ENCODE measurements at places on chromosomes 7 and 10.
A peak's percentile ranks its signal among the peaks of the same experiment; 100 is the strongest.

GRCh38 chr7:151724250-151724915, 152.5 kb downstream of the PRKAG2 start:
- no peak for DNase-seq

- no peak for DNase-seq
Observed at GRCh38 chr7:101575721-101576120, 53.4 kb downstream of the MYL10 start.

GRCh38 chr7:147771344-147771743, 819.2 kb upstream of the C7orf33 start:
- no peak for DNase-seq

DNA sequence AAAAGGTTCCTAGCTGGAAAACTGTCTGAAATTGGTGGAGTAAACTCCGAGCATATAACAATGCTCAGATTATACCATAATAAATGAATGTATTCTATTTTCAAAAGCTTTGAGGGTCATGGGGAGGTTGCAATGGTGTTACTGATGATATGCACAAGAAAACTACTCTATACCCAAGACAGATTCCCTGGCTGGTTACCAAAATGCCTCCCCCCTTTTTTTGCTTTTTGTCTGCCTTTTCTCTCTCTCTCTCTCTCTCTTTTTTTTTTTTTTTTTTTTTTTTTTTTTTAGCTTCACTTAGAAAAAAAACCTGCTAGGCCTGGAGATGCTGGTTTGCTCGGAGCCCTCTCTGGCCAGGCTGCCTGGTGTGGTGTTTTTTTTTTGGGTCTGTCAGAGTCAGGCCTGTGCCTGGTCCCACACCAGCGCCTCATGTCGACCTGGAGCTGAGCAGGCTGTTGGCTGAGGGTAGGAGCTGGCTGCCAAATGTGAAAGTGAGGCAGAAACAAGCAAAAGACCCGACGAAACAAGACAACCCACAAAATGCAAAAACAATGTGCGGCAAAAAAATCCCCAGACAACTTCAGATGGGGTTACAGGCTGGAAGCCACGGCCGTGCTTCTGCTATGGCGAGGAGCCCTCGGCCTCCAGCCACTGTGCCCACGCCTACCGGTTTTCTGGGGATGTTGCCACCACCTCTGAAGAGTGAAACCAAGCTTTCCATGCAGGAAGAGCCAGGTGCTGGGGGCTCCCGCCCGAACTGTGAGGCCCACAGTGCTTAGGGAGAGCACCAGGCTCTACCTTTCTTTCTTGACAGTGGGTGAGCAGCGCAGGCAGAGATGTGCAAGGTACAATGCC, 59.9 kb upstream of the EFCAB10 start:
- no peak for DNase-seq

DNA sequence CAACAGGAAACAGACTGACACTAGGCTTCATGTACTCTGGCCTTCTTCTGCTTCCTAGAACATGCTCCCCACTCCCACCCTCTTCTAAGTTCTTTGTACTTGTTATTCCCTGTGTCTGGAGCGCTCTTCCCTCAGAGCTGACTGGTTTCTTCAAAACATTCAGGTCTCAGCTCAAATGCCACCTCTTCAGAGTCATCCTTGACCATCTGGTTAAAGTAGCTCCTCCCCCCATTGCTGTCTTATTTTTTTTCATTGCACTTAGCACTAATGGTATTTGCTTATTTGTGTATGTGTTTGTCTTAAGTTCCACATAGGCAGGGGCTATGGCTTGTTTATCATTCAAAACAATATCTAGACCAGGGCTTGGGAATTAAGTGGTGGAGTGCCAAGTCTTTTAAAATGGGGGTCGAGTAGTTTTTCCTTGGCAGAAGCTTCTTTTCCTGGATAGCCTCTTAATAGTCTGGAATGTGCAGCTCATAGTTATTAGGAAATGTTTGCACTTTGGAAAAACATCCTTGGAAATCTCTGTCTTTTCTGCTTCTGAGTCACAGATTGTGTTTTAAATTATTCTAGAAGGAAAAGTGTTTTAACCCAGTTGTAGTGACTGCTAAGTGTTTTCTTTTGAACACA, 60.0 kb downstream of the RALA start:
- peak; percentile 25 for DNase-seq

DNA sequence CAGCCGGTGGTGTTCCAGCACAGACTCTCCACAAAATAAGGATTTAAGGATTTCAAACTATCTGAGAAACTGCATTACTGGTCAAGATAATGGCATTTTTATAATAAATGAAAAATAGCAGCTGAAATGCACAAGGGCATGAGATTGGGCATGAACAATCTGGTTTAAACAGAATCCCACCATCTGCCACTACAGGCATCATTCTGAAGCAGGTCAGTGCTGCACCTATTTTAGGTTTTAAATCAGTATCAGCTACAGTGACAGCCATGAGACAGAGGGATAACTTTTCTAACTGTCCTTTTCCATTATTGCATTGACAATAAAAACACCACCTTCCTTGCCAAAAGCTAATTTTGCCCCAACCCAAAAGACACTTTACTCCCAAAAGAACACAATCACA, 186.8 kb downstream of the ETV1 start:
- no peak for DNase-seq

DNA sequence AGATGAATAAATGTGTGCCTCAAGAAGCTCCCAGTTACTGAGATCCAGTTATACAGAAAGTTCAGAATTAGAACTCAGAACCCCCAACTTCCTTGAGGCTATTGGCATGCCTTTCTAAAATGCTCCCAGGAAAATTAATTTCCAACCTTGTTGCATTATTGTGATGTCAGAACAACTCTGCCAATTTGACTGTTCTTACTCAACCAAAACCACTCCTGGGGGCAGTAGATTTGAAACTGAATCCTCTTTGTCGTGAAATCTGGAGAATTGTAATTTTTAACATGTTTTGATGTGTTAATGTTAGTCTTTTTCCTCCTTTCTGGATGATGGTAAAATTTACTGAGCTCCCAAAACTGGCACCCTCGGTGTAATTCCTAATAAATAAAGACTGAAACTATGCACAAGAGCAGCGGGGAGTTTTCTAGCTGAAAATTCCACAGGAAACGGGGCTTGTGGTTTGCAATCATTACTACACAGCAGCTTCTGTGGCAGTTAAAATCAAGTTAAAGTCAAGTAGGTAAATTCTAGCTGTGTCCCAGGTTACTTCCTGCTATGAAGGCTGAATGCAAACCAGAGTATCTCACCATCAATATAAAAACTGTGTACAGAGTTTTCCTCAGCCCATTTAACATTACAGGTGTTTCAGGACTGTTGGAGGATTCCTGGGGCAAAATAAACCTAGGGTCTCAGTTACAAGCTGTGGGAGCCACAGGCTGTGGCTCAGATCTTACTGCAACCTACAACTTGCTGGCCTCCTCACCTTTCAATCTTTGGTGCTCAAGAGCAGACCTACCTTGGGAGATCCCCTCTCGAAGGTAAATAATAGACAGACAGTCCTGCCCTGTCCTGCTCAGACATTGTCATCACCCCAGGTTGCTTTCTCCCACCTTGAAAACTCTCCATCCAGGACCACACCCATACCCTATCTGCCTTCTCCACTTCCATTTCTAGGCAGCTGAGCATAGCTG, 156.3 kb upstream of the KMT2E start:
- no peak for DNase-seq

DNA sequence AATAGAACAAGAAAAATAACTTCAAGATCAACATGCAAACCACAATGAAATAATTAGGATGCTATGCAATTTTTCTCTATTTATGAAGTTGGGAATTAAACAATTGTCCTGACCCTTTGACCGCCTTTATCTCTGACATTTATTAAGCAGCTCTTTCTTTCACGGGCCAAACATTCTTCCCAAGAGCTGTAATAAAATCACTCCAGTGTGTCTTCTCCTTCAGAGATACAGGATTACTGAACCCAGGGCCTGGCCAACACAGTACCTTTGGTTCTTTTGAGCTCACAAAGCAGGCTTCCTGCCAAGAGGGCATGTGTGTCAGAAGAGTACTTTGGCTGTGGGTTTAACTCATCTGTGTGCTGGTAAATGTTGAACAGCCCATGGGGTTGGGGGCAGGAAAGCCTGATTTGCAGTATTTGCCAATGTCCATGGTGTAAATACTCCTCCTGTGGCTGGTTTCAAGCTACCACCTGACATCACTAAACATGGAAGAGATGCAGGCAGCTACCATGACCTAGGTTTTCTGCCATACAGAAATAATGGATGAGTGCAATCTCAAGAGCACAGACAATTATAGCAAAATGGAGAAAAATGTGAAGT, 121.7 kb downstream of the FANK1 start:
- DNase-seq: no peak

- DNase-seq: no peak
Observed at GRCh38 chr10:113232928-113233511, 283.0 kb downstream of the TCF7L2 start.

GRCh38 chr7:145212050-145212449, 376.2 kb upstream of the TPK1 start:
- DNase-seq: peak; percentile 17

DNA sequence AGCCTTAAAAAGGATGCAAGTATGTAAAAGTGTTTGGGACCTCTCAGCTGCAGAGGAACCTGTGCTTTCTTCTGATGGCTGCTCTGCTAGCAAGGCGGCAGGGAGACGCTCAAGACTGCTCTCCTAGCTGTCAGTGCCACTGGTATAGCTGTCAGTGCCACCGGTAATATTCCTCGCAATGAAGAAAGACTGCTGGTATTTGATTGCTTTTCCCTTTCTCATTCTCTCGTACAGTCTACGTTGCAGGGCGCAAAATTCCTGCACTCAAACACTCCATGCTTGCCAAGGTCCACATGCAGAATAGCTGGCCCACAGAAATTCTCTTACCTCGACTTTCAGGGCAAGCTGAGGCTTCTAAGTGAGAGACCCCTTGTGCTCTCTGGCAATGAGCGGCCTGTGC, 432.6 kb upstream of the KLF6 start:
- DNase-seq: no peak

GRCh38 chr7:25260862-25261494, 32.7 kb upstream of the NPVF start:
- DNase-seq: peak; percentile 29

- peak; percentile 23 for DNase-seq
Observed at GRCh38 chr7:69049326-69049725, 548.9 kb upstream of the AUTS2 start.

- no peak for DNase-seq
Observed at GRCh38 chr7:32221736-32222135, 151.5 kb upstream of the PDE1C start.

DNA sequence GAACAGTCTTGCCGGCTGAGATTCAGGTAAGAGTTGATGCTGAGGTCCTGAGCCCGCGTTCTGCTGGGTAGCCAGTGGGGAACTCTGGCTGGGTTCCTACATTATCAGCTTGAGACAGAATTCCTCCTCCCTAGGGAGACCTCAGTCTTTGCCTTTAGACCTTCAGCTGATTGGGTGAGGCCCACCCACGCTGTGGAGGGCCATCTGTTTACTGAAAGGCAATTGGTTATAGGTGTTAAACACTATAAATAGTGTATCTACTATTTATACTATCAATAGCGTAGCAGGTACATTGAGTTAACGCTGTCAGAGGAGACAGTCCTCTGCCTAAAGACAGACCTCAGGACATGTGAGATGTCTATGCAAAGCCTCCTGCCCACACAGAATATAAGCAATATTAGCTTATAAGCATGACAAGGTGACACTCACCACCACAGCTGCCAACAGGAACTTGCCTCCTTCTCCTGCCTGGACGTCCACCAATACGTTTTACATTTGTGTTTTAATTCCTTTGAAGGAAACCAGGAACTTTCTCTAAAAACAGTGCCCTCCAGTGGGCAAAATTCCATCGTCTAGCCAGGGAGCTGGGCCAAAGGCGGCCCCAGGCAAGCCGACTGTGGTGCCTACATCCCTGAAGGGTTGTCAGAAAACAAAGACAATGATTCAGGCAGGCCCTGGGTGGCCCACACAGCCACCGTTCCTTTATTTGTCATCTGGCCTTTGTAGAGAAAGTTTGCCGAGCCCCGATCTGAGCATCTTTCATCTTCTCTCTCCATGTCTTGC, 58.8 kb downstream of the INSIG1 start:
- DNase-seq: no peak

DNA sequence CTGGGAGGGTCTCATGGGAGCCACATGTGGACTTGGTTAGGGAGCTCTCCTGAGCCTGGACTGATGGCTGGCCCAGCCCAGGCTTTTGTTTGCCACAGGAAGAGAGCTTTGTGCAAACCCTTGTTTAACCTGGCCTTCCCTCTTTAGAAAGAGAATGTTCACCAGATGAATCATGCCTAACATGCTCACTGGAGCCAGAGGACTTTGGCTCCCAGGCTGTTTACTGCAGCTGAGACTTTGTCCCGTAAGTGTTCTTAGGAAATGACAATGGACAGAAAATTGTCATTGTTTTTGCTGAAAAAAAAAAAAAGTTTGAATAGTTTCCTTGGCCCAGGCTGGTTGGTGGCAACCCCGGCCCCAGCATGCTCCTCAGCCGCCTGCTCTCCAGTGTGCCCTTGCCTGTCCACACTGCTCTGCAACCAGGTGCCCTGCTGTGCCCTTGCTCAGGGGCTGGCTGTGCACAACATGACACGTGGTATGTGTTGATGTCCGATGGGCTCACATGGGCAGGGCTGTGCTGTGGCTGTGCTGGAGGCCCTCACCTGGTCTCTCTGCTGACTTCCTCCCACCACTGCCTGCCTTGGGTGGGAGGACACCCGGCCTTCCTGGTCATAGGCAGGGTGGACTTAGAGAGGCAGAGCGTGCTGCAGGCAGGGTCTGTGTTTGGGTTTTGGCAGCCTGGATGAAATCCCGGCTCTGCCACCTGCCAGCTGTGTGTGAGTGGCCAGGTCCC, 215.3 kb upstream of the ZNF32 start:
- peak; percentile 62 for DNase-seq

- DNase-seq: no peak
Observed at GRCh38 chr10:109996225-109996624, 11.6 kb upstream of the ADD3 start.

DNA sequence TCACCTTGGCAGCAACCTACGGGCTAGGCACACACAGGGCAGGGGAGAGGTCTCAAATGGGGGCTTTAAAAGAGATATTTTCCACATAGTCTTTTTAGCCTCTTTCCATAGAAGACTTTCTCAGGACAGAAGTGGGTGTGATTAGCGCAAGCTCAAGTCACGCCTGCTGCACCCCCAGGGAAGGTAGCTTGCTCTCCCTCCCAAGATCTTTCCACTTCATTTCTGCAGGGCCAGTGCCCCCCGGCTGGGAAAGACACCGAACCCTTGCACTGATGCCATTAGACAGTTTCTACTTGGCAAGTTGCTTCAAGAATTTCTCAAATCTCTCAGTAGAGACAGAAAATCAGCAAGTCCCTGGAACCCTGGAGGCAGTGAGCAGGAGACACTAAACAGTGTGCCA, 19.4 kb downstream of the CHST15 start:
- no peak for DNase-seq

- no peak for DNase-seq
Observed at GRCh38 chr7:129615018-129615417, 3.5 kb downstream of the NRF1 start.

GRCh38 chr10:114392112-114392835, 12.0 kb downstream of the AFAP1L2 start:
- DNase-seq: no peak

- DNase-seq: no peak
Observed at GRCh38 chr10:71228875-71229675, 16.7 kb downstream of the UNC5B start.

DNA sequence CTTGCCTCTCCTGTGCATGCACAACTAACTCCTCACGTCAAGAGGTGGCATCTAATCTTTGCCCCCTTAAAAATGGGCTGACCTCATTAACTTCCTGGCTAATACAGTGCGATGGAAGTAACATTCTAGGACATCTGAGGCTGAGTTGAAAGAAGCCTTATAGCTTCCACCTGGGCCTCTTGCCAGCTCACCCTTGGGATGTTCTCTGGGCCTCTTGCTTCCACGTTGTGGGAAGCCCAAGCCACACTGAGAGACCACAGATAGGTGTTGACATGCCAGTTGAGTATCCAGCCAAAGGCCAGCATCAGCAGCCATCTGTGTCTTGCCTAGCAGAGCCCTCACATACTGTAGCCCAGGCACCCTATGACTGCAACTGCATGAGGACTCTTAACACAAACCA, 60.8 kb upstream of the GDF10 start:
- DNase-seq: no peak
